ENCODE measurements at places on chromosomes 3 and 15.
A peak's percentile ranks its signal among the peaks of the same experiment; 100 is the strongest.

DNA sequence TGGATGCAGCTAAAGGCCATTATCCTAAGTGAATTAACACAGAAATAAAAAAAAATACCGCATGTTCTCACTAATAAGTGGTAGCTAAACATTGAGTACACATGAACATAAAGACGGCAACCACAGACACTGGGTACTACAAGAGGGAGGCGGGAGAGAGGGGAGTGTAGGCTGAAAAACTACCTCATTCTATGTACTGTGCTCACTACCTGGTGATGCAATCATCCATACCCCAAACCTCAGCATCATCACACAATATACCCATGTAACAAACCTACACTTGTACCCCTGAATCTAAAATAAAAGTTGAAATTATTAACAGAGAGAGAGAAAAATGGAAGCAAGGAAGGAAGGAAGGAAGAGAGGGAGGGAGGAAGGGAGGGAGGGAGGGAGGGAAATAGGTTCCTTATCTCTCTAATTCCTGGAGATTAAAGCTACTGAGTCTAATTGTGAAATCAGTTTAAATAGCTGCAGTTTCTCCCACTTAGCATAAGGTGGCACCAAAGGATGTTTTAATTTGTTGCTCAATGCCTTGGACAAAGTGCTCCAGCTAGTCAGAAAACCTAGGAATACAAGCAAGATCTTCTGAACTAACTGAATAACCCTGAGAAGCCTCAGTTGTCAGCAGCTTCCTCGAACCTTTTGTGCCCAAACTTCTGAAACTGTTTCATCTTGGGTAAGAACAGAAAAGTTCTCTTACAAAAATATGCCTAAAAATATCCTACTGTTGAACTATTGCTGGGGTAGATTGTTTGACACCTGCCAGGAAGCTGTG, 79.4 kb upstream of the ATP11B start:
- no peak for DNase-seq

- no peak for DNase-seq
Measured at GRCh38 chr15:23083115-23083514, 43.7 kb upstream of the TUBGCP5 start.

- DNase-seq, result no peak
Measured at GRCh38 chr3:112512320-112512719, 13.0 kb upstream of the BTLA start.

GRCh38 chr3:71307991-71308697, 275.4 kb downstream of the FOXP1 start:
- no peak for DNase-seq

- DNase-seq, result no peak
Measured at GRCh38 chr15:101426761-101427333, 62.7 kb downstream of the PCSK6 start.

GRCh38 chr15:66849746-66850077, 147.7 kb downstream of the SMAD6 start:
- DNase-seq, result no peak

- peak; percentile 38 for DNase-seq
Measured at GRCh38 chr3:182793663-182794454, 555 bp downstream of the ATP11B start.

- DNase-seq, result peak; percentile 28
Measured at GRCh38 chr3:193788189-193788991, 195.4 kb downstream of the OPA1 start.

GRCh38 chr15:34436956-34437442, 609 bp downstream of the GOLGA8A start:
- DNase-seq, result peak; percentile 28

All from stimulated activated CD4-positive, alpha-beta T cell treated with anti-CD3 and anti-CD28 coated beads, Interleukin-1b, Interleukin-23, amount 100 ng/mL, for 48 hours (primary cell).